ENCODE measurements at places on chromosomes 16 and 17.
A peak's percentile ranks its signal among the peaks of the same experiment; 100 is the strongest.

DNA sequence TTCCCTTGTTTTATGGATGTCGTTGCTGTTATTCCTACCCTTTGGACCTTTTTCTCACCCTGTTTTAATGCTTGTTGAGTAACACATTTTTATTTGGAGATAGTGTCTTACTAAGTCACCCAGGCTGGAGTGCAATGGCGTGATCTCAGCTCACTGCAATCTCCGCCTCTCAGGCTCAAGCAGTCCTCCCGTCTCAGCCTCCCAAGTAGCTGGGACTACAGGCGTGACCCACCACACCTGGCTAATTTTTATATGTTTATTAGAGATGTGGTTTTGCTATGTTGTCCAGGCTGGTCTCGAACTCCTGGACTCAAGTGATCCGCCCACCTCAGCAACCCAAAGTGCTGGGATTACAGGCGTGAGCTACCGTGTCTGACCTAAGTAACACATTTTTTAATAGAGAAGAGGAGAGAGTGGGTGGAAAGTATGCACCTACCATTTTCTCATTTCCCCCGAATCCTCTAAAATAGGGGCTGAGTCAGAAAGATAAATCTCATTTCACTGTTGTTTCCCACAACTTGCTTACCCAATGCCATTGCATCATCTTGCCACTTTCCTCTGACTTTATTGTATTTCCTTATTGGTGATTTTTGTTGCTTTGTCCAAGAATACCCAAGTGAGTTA lies 7.0 kb downstream of the DHX40 start:
- DNase-seq = no peak

DNA sequence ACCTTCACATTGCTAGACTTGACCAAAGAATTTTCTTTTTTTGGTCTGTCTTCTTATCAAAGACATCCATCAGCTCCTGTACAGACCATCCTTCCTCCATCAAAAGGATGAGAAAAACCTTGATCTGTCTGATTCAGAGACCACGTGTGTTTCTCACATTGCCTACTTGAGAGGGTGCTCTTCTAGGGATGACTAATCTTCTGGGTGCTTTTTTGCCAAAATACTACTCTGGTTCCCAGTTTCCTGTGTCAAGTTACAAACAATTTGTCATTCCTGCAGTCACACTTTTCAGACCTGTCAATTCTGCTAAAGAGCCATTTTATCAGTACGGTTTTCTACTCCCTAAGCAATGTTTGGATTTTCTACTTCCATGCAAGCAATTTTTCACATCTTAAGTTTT lies 492.2 kb downstream of the CDH11 start:
- no peak for DNase-seq

- DNase-seq = no peak
Measured at GRCh38 chr16:64445649-64446048, 676.2 kb downstream of the CDH11 start.

- DNase-seq = no peak
Measured at GRCh38 chr17:39195568-39196160, 1.8 kb downstream of the CACNB1 start.

- no peak for DNase-seq
Measured at GRCh38 chr17:79082311-79083190, 7.9 kb downstream of the ENGASE start.

DNA sequence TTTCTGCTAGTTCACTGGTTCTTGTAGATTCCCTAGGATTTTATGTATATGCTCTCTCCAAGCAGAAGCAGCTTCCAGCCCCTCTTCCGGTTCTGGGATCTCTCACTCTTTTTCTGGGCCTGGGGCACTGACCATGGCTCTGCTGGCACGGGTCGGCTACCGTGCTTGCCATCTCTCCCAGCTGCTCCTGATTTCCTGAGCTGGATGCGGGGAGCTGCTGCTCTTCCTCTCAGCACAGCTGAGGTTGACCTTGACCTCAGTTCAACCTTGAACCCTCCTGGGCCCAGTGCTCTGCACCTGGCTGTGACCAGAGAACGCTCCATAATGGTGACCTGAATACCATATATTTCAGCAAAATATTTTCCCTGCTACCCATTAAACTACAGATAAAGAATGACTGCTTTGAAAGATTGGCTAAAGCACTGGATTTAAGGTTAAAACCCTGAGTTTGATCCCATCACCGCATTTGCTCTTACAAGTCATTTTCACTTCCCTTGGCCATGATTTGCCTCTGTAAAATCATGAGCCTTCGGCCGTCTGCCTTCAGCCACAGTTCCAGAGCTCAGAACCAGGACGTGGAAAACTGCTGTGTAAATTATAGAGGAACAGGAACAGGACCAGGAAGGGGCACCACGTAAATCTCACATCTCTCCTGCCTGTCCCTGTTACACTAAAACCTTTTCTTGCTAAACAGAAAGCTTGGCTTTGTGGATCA lies 130.8 kb upstream of the CHMP6 start:
- DNase-seq = no peak

DNA sequence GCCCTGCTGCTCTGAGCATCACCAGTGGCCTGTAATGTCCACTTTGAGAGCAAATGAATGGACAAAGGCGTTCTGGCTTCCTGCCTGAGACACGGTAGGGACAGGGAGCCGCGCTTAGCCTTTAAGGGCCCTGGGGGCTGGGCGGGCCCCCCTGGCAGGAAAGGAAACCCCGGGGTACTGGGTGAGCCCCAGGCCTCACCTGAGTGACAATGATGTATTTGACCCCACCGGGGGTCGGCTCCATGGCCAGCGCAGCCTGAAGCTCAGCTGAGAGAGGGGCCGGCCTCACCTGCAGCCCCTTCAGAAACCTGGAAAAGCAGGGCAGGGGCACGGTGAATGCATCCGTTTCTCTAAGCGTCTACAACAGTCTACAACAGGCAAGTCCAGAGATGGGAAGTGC lies 2.2 kb upstream of the CYBA start:
- no peak for DNase-seq

GRCh38 chr17:80637048-80637781 lies 92.6 kb downstream of the RPTOR start:
- peak; percentile 18 for DNase-seq

GRCh38 chr17:7484919-7485377 lies 782 bp downstream of the POLR2A start:
- no peak for DNase-seq

- DNase-seq = no peak
Measured at GRCh38 chr16:22004341-22004740, 3.4 kb upstream of the PDZD9 start.

DNA sequence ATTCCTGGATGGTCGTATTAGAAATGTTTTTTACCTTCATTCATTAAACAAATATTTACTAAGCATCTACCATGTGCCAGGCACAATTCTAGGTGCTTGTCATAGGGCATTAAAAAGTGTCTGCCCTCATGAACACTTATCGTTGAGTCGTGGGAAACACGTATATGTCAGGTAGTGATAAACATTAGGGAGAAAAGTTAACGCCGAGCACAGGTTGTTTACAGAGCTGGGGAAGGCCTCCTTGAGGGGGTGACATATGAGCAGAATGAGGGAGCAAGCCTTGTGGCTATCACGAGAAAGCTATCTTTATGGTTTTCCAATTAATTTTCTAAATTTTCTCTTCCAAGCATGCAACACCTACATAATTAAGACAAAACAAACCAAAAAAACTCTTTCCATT lies 985 bp upstream of the ZNF213 start:
- no peak for DNase-seq

DNA sequence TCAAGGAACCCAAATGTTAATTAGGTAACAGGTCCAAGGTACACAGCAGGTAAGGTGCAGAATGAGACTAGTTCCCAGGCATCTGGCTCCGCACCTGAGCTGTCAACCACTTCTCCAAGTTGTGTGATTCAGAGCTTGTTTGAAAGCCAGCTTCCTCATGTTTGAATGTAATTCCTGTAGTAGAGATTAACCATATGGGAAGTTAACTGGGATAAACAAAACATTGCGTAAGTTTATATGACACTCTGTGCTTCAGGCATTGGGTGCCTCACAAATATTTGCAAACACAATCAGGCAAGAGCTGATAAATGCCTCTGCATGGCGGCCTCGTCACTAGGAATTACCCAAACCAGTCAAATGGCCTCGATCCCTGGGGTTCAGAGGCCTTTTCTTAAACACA lies 27.9 kb upstream of the CPHXL start:
- no peak for DNase-seq

GRCh38 chr17:30545024-30545423 lies 67.8 kb downstream of the GOSR1 start:
- DNase-seq = no peak

- DNase-seq = no peak
Measured at GRCh38 chr16:49637933-49638672, 217.8 kb downstream of the ZNF423 start.

DNA sequence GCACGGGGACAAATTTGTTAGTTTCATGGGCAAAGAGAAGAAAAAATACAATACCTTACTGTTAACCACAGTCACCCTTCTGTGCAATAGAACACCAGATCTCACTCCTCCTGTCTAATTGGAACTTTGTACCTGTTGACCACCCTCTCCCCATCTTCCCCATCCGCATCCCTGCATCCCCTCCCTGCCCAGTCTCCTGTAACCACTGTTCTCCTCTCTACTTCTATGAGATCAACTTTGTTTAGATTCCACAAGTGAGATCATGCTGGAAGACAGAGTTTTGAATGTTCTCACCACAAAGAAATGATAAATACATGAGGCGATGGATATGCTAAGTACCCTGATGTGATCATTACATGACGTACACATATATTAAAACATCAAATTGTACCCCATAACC lies 47.7 kb downstream of the CLEC16A start:
- no peak for DNase-seq

DNA sequence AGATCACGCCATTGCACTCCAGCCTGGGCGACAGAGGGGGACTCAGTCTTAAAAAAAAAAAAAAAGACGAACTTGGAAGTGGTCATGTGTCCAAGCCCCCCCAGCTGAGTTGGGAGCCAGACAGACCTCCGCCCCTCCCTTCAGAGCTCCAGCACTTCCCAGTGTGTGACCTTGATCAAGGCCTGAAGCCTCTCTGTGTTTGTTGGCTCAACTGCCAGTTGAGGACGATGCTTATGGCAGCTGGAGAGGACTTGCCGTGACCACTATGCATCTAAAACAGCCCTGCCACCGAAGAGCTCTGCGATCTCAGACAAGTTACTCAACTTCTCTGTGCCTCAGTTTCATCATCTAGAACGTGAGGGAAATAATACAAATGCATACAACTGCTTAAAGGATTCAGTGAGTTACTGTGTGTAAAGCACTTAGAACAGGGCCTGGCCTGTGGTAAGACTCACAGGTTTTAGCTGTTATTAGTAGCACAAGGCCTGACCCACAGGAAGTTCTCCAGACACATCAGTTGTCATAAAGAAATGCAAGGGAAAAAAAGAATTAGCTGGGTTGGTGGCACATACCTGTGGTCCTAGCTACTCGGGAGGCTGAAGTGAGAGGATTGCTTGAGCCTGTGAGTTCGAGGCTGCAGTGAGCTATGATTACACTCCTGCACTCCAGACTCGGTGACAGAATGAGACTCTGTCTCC lies 7.0 kb upstream of the IL27 start:
- DNase-seq = no peak

GRCh38 chr16:31527734-31528274 lies at the start of gene AHSP:
Gene AHSP, plus strand, starts transcription at chr16:31527900. Its CDS starts 240 bp downstream, at chr16:31528140.
- no peak for DNase-seq

- no peak for DNase-seq
Measured at GRCh38 chr16:79767421-79768275, 167.1 kb upstream of the MAF start.

- no peak for DNase-seq
Measured at GRCh38 chr16:29909391-29909790, 9.1 kb downstream of the ASPHD1 start.

- no peak for DNase-seq
Measured at GRCh38 chr17:3959295-3959899, 4.8 kb downstream of the ATP2A3 start.

DNA sequence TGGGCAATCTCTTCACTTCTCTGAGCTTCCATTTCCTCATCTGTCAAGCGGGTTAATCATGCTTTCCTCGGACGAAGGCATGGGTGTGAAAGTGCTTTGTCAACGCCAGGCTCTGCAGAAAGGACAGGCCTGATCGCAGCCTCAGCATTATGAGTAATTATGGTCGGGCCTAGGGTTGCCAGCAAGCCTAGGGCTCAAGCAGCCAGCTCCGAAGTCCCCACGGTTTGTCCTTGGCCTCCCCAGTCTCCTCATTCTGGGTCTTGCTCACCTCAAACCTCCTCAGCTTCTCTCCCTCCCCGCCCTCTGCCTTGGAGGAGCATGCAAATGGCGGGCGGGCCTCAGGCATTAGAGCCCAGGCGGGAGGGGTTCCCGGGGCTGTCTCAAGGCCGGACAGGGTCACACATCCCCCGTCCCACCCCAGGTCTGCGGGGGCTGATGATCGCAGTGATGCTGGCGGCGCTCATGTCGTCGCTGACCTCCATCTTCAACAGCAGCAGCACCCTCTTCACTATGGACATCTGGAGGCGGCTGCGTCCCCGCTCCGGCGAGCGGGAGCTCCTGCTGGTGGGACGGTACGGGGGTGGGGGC lies 10.2 kb upstream of the FAM83G start:
- DNase-seq = no peak

DNA sequence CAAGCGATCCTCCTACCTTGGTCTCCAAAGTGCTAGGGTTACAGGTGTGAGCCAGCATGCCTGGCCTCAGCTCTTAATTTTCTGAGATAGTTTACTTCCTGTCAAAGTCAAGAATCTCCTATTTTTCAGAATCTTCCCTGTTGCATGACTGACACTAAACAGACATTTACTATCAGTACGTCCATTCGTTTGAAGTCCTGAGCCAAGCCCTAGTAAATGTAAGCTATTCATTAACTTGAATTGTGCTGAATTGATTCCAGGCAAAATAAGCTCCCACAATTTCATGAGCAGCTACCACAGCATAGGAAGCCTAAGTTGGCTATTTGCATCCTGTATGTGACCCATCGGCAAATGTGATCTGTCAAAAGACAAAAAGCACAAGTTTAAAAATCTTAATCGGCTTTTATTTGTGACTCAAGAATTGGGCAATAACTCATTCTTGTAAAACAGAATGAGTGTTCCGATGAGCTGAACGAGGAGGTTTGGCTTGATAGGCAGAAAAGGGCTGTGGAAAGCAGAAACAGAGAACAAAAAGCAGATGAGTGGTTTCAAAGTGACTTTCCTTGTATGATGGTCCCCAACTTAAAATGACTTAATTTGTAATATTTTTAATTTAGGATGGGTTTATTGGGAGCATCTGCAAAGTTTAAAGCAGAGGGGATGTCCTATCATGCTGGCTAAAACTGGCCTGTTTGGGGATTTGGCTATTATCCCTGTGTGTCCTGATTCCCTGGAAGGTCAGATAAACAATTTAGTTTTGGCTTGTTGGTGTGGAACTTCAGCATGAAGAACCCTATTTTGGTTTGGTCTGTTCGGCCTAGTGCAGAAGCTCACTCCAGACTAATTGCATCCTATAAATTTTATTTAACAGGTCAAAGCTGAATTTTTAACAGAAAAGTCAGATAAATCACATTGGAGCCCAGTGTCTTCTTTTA lies 14.2 kb downstream of the RNF112 start:
- DNase-seq = no peak

DNA sequence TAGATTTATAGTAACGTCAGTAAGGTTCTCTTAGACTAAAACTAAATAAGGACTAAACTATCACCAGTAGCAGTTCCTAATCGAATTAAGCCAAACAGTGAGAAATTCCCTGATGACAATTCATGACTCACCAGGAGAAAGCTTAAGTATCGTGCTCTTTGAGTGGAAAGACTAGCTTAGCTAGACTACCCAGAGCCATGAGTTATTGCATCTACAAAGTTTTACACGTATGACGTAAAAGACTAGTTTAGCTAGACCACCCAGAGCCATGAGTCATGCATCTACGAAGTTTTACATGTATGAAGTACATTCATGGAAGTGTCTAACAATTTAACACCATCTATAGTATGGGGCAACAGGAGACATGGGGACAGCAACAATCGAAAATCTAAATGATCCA lies 36.6 kb downstream of the UBE2G1 start:
- DNase-seq = no peak

Measured in NCI-H2107 (cell line).